ENCODE measurements at places on chromosomes 6 and 20.

- no peak for DNase-seq
These were observed 135.4 kb upstream of the AKIRIN2 start for GRCh38 chr6:87837444-87837843.

GRCh38 chr20:17572034-17572638 is 2.3 kb downstream of the DSTN start:
- no peak for DNase-seq

GRCh38 chr6:87824958-87825491 is 123.0 kb upstream of the AKIRIN2 start:
- DNase-seq: no peak

DNA sequence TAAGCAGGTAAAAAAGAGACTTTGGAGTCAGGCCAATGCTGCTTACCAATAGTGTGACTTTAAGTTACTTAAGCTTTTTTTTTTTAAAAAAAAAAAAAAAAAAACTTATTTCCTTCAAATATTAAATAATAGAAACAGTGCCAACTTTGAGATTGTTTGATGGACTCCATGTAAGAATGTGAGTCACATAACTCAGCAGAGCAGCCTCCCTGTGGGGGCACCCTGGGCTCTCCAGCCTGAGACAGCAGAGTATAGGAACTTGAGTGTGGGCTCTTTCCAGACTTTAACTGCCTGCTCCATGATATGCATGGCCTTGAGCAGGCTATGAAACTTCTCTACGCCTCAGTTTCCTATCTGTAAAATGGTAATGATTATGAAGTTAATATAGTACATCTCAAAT is 113.3 kb upstream of the SAMD5 start:
- no peak for DNase-seq

- DNase-seq: no peak
These were observed 37.1 kb downstream of the CDH22 start for GRCh38 chr20:46270977-46271744.

- no peak for DNase-seq
These were observed 4.6 kb downstream of the AFDN start for GRCh38 chr6:167831281-167831828.

DNA sequence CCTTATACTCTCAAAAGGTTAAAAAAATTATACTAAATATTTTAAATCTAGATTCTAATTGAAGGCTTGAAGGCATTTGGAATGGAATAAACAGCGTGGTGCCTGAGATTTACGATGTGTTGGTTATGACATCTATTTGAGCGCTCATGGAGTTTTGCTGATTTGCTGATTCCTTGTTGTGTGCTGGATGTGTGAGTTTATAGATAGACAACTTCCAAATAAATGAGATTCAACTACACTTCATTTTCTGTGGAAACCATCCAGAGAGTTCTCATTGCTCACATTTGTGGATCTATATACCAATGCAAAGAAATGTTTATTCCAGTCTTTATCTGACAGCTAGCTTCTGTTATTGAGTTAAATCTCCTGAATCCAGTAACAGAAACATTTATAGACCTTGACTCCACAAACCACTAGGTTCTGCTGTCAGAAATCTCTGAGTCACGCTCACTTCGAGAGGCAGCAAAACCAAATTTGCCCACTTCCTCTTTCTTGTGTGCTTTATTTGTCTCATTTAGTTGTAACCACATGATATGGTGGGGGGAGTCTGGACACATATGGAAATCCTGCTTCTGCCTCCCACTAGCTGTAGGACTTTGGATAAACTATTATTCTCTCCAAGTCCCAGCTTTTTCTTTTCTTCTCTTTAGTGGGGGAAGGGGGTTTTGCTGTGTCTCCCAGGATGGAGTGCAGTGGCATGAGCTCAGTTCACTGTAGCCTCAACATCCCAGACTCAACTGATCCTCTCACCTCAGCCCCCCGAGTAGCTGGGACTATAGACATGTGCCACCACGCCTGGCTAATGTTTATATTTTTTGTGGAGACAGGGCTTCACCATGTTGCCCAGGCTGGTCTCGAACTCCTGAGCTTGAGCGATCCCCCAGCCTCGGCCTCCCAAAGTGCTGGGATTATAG is 54.5 kb downstream of the IPCEF1 start:
- DNase-seq: no peak

Data from T-helper 17 cell (primary cell).